ENCODE measurements at places on chromosomes 6 and 20.

DNA sequence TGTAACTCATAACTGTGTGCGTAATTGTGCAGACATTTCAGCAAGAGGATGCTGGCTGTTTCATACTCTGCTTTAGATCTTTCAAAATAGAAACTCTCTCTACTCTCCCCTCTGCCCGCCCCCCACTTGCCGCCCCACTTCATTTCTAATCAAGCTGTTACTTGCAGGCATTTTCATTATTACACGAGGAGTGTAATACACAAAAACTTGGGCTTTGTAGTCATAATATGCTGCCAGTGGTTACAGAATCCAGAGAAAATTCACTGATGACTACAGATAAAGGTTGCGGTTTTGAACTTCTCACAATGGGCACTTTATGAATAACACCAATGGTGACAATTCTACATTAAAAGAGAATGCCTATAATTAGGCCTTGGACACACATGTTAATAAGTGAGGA is 194.0 kb upstream of the POU3F2 start:
- no peak for DNase-seq

DNA sequence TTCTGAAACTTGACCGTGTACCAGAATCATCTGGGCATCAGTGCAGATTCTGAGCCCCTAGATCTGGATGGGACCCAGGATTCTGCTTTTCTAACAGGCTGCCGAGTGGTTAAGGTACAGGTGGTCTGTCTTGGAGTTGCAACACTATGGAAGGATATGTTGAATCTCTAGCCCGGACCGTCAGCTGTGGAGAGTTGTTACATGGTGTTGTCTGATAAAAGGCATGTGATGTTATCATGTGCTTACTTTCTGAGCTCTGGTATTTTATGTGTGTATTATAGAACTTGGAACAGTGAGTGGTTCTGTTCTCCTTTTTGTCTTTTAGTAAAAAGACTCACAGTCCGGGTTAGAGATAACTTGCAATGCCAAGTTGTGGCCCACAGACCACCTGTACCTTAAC is 123.0 kb downstream of the JARID2 start:
- DNase-seq, result no peak

- DNase-seq, result no peak
Measured at GRCh38 chr6:45835721-45836437, 179.8 kb downstream of the CLIC5 start.

GRCh38 chr6:10401632-10402223 is 13.1 kb downstream of the TFAP2A start:
- no peak for DNase-seq

DNA sequence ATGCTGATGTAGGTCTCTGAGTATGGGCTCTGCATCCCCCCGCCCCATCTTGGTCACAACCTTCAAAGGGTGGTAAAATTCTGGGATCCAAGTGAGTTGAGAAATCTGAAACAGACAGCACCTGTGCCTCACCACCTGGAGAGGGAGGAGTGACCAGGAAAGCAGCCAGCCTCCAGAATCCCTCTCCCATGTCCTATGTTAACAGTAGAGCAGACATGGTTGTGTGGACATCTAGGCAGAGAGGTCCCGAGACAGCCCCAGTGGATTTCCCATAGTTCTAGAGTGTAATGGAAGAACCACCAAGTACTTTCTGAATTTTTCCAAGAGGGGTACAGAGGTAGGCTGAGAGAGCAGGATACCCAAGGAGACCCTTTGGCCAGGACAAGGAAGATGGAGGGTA is 103.7 kb upstream of the ENPP5 start:
- DNase-seq, result no peak

DNA sequence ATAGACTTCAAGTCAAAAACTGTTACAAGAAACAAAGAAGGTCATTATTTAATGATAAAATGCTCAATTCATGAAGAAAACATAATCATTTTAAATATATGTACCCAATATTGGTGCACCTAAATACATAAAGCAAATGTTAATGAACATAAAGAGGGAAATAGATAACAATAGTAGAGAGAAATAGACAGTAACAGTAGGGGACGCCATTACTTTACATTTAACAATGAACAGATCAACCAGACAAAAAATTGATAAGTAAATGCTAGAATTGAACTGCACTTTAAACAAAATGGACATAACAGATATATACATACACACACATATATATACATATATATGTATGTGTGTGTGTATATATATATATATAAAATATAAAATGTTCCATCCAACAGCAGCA is 37.4 kb downstream of the IL22RA2 start:
- no peak for DNase-seq

DNA sequence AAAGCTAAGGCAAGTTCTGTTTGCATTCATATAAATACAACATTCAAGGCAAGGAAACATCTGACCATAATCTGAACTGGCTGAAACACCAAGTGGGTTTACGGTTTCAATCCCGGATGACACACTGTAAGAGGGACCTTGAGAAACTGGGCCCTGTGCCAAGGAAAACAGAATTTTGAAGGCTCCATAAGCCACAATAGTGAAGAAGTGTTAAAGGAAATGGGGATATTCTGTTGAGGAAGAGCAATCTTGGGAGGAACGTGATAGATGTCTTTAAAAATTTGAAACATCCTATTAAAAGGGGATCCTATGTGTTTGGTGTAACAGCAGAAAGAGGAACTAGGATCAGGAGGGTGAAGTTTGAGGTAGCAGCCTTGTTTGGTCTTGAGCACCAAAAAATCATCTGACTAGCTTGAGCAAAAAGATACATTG is 82.4 kb upstream of the TAB2 start:
- no peak for DNase-seq

DNA sequence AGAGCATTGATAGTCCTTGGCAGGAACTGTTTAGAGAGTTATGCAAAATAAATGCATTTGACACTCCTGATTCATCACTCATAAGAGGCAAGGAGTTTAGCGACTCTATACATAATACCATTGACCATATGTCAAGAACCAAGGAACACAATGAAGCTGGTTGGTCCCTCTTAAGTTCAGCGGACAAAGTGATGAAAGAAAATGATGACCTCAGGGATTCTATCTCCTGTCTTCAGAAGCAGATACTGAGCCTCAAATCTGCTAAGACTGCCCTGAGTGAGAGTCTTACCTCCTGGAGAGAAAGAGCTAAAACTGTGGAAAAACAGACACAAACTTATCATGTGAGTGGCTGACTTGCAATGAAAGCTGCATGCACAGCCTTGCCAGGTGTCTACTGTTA is 9.5 kb upstream of the NKAIN2 start:
- no peak for DNase-seq

DNA sequence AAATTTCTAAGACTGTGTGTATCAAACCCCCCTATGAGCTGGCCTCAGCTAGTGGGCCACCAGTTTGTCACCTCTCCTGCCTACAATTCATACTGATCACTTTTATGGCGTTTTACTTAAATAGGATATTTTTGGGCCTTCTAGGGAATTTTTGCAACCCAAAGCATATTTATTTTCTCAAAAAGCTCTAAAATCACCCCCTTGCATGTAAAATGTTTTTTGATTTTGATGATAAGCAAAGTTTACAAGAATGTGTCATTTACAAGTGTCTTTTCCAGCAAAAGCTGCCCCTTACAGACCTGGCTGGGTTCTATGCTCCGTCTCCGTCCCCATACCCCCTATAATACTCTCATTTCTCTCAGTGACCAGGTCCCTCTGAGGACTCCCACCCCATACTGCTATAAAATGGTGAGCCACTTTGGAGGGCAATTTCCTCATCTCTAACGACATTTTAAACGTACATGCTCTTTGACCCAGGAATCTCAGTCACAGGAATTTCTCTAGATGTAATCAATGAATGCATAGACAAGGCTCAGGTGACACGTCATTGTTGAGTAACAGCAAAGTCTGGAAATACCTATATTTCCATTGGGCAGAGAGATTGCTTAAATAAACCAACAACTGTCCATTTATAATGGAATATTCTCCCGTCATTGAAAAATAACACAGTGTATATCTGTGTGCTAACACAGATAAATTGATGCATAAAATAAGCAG is 13.9 kb upstream of the OCSTAMP start:
- DNase-seq, result no peak

GRCh38 chr6:166041277-166041676 is 126.4 kb downstream of the TBXT start:
- no peak for DNase-seq

DNA sequence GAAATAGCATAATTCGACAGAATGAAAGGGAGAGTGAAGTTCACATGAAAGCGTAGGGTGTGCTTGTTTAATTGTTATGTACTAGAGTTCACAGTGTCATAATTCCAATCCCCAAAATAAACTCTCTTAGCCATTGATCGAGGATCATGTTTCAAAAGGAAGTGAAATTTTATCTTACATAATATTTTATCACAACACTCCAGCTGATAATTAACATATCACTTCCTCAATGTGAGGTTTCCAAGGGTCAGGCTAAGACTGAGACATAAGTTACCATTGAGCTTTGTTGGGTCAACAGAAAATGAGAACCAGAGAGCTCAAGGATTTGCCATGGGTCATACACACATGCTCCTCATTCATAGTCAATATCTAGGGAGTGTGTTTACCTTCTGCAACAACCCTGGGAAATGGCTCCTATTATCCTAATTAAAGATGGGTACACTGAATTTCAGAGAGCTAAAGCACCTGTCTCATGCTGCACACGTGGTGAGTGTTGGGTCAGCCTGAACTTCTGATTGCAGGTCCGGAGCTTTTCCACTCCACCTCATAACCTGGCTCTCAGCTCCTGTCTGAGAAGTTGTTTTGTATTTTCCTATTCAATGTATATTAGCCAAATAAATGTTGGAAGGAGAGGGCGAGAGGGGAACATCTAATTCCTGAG is 3.0 kb downstream of the GSTA2 start:
- DNase-seq, result no peak

DNA sequence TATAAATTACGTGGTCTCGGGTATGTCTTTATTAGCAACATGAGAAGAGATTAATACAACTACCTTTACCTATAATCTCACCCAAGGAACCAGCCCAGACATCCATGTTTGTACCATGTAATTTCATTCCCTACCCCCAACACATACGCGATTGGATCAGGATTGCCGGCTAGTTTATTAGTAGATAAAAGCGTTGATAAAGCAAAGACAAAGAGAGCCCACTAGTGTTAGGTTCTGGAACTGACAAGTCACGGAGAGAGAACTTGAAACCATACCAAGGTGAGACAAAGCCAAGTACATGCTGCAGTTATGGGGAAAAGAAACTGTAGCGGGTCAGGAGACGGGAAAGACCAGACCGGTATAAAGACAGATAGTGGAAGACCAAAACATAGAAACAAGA is 37.4 kb upstream of the FAM135A start:
- DNase-seq, result no peak

GRCh38 chr6:132401618-132402285 is 477 bp upstream of the MOXD1 start:
- DNase-seq, result no peak

- no peak for DNase-seq
Measured at GRCh38 chr6:97437087-97437486, 154.1 kb upstream of the MMS22L start.

DNA sequence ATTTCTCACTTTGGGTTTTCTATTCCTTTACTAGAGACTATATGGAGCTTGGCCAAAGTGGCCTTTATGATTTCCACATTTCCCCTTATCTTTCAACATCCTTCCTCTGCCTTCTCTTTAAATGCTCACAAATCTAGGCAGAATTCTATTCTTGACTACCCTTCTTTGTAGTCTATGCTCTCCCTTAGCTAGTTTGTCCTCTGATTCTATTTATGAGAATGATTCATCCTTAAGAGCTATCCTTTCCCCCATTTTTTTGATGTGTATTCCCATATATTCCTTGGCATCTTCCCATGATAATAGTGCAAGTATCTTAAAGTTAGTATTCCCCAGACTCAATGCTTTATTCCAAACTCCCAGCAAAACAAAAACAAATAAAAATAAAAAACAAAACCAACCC is 53.1 kb downstream of the IL20RA start:
- no peak for DNase-seq

DNA sequence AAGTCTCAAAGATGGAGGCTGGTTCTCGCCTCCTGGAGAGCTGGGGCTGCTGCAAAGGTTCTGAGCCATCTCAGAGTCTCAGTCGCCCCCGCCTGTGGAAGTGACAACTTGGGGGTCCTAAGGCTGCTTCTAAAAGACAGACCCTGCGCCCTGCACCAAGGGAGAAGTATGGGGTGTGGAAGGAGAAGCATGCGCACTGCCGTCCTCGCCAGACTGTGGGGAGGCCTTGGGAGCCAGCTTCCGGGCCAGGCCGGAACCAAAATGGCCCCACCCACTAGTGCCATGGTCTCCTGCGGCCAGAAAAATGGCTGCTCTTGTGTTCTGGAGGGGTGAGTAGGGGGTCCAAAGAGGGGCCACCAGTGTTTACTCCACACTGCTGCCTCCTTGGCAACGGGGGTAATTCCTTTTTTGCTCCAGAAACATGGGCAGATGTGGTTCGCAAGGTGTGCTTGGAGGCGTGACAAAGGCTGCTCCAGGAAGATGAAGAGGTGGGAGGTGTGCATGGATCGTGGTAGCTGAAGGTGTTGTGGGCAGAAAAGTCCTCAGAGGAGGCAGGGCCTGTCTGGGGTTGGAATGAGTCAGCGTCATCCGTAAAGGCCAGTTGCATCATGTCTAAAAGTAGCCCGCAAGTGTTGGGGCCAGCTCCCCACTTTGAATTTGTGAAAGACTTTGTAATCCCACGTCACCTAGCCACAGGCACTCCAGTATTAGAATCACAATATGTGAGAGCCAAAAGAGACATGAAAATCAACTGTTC is 329.8 kb upstream of the SOX4 start:
- no peak for DNase-seq

- no peak for DNase-seq
Measured at GRCh38 chr6:111898452-111898851, 25.2 kb upstream of the FYN start.

GRCh38 chr20:61705386-61706258 is 360.1 kb downstream of the TAF4 start:
- DNase-seq, result no peak

DNA sequence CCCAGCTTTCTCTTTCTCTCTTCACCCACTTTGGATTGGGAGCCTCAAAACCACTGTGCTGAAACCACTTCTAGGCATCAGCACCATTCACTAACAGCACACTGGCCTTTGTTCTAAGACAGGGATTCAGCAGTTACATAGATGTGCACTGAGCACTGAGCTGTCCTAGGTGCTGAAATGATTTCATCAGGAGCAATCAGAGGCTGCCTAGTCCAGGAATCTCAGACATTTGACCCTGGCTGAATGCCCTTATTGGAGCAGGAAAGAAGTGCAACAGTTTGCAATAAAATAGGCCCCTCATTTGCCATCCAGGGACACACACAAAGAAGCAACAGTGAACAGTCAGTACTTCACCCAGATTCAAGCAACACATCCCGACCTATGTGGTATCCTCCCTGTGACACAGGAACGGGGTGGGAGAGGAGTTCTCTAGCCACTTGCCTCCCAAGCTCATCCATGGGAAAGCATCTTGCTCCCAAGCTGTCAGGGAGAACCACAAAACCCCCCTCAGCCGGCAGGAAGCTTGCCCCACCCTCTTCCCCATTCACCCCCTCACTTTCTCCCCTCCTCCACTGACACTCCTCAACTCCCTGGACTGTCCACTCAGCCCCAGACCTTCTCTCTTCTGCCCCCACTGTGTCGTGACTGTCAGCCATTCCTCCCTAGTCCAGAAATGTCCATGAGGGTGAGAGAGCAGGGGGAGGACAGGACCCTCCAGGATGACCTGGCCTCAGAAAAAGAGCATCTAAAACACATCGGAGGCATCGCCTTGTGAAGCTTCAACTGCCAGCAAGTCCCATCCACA is 304.4 kb downstream of the PREX1 start:
- DNase-seq, result no peak

- DNase-seq, result no peak
Measured at GRCh38 chr6:48883116-48883515, 579.9 kb downstream of the MMUT start.

- no peak for DNase-seq
Measured at GRCh38 chr6:3337521-3338350, 79.0 kb downstream of the PSMG4 start.

Measured in stimulated activated CD8-positive, alpha-beta memory T cell treated with anti-CD3 and anti-CD28 coated beads, Interleukin-7, amount 100 ng/mL, for 24 hours (primary cell).